Transverse colon (tissue), 4 donors: ENCODE measurements at places on chromosomes 12 and 14. TPM values are rescaled to one million over a fixed set of nuclear protein-coding genes. Genes with fewer than 3 reads are reported as not detected.

Gene SDR9C7
- total RNA-seq, result not detected

Gene ANG
- 10.5 TPM for total RNA-seq

Gene LRTM2
- total RNA-seq, result not detected

- no peak for DNase-seq
Observed at GRCh38 chr12:95215949-95216348, 1.3 kb downstream of the FGD6 start.

DNA sequence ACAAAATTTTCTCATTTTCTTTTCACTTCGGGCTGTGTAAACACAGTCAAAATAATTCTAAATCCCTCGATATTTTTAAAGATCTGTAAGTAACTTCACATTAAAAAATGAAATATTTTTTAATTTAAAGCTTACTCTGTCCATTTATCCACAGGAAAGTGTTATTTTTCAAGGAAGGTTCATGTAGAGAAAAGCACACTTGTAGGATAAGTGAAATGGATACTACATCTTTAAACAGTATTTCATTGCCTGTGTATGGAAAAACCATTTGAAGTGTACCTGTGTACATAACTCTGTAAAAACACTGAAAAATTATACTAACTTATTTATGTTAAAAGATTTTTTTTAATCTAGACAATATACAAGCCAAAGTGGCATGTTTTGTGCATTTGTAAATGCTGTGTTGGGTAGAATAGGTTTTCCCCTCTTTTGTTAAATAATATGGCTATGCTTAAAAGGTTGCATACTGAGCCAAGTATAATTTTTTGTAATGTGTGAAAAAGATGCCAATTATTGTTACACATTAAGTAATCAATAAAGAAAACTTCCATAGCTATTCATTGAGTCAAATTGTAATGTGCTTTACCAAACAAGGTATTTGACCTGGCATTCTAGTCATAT, 4.8 kb downstream of the CDKN1B start:
- no peak for DNase-seq
